ENCODE measurements at places on chromosomes 1 and 21.

GRCh38 chr1:222547260-222547614 lies 667 bp downstream of the HHIPL2 start:
- H3K27me3 ChIP-seq, result peaks cover 9% of the 10 kb centered on the region
- H3K4me3 ChIP-seq, result no peak overlapping the region
- no peaks in the 10 kb centered on the region for H3K36me3 ChIP-seq
- no peak overlapping the region for H3K27ac ChIP-seq
- no peaks in the 10 kb centered on the region for H3K4me1 ChIP-seq

GRCh38 chr1:16073490-16074119 lies at the start of gene FAM131C:
TSS of gene FAM131C (minus strand) at chr1:16073651. CDS start at chr1:16073442, 209 bp downstream.
- H3K27ac ChIP-seq, result no peak within 1 kb of the TSS
- DNase-seq, result peak; percentile 69
- H3K4me3 ChIP-seq, result peak within 1 kb of the TSS; percentile 38
- H3K27me3 ChIP-seq, result no peaks in the 10 kb centered on the region

- H3K27me3 ChIP-seq, result peaks cover 13% of the 10 kb centered on the region
- no peak for DNase-seq
- H3K4me3 ChIP-seq, result no peak overlapping the region
- no peak overlapping the region for H3K27ac ChIP-seq
- H3K36me3 ChIP-seq, result no peaks in the 10 kb centered on the region
- H3K4me1 ChIP-seq, result no peaks in the 10 kb centered on the region
Observed at GRCh38 chr1:119883826-119884225, 12.5 kb downstream of the ADAM30 start.

- H3K4me1 ChIP-seq, result peaks cover 18% of the 10 kb centered on the region
- no peak for DNase-seq
- H3K27ac ChIP-seq, result peak overlapping the region; percentile 73
Observed at GRCh38 chr1:23867542-23867894, 572 bp downstream of the FUCA1 start.

GRCh38 chr1:38898653-38899230 lies 17.4 kb upstream of the GJA9 start:
- H3K27me3 ChIP-seq, result no peaks in the 10 kb centered on the region
- no peaks in the 10 kb centered on the region for H3K36me3 ChIP-seq
- no peak overlapping the region for H3K4me3 ChIP-seq
- H3K27ac ChIP-seq, result no peak overlapping the region
- H3K4me1 ChIP-seq, result no peaks in the 10 kb centered on the region

GRCh38 chr1:101407505-101408211 lies 170.8 kb downstream of the S1PR1 start:
- peak; percentile 75 for DNase-seq
- H3K27me3 ChIP-seq, result no peaks in the 10 kb centered on the region
- peak overlapping the region; percentile 70 for H3K27ac ChIP-seq

GRCh38 chr1:222618001-222618879 lies at the start of gene MIA3:
TSS of gene MIA3 (plus strand) at chr1:222618097. CDS start at chr1:222618111, 14 bp downstream.
- H3K27ac ChIP-seq, result peak within 1 kb of the TSS; percentile 71
- H3K4me3 ChIP-seq, result peak within 1 kb of the TSS; percentile 61
- DNase-seq, result peak; percentile 52
- peaks cover 15% of the 10 kb centered on the region for H3K27me3 ChIP-seq
- peaks cover 17% of the 10 kb centered on the region for H3K4me1 ChIP-seq

GRCh38 chr21:31064803-31065202 lies 26.5 kb upstream of the KRTAP19-8 start:
- no peaks in the 10 kb centered on the region for H3K27me3 ChIP-seq
- no peak overlapping the region for H3K4me3 ChIP-seq
- no peak overlapping the region for H3K27ac ChIP-seq
- H3K4me1 ChIP-seq, result no peaks in the 10 kb centered on the region
- no peak for DNase-seq
- no peaks in the 10 kb centered on the region for H3K36me3 ChIP-seq

- no peak overlapping the region for H3K27ac ChIP-seq
- no peak overlapping the region for H3K4me3 ChIP-seq
- H3K36me3 ChIP-seq, result no peaks in the 10 kb centered on the region
- H3K27me3 ChIP-seq, result no peaks in the 10 kb centered on the region
- peaks cover 22% of the 10 kb centered on the region for H3K4me1 ChIP-seq
- DNase-seq, result no peak
Observed at GRCh38 chr1:109556563-109556962, 8.1 kb downstream of the GNAI3 start.

DNA sequence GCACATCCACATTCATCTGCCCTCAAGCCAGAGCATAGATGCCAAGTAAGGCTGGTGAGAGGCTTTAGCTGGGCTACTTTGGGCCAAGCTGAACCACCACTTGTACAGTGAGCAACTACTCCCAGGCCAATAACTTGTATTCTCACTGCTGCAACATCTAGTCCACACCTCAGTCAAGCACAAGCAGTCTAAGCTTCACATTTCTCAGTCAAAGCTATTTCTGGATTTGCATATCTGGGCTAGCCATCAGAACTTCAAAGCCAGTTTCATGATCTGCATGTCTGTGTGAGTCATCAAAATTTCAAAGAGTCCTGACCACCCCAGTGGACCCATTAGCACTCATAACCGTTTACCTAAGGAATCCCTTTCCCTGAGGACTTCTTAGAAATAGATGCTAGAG lies 77.7 kb upstream of the DIRAS3 start:
- H3K27ac ChIP-seq, result no peak overlapping the region
- DNase-seq, result no peak
- H3K27me3 ChIP-seq, result no peaks in the 10 kb centered on the region
- H3K4me1 ChIP-seq, result no peaks in the 10 kb centered on the region
- H3K36me3 ChIP-seq, result no peaks in the 10 kb centered on the region
- no peak overlapping the region for H3K4me3 ChIP-seq

GRCh38 chr1:161119092-161119903 lies 1.4 kb downstream of the NIT1 start:
- H3K27ac ChIP-seq, result peak overlapping the region; percentile 86
- H3K4me3 ChIP-seq, result no peak overlapping the region
- no peaks in the 10 kb centered on the region for H3K27me3 ChIP-seq
- peaks cover 54% of the 10 kb centered on the region for H3K4me1 ChIP-seq

- DNase-seq, result no peak
- H3K4me3 ChIP-seq, result no peak overlapping the region
- H3K36me3 ChIP-seq, result no peaks in the 10 kb centered on the region
- no peak overlapping the region for H3K27ac ChIP-seq
- H3K27me3 ChIP-seq, result no peaks in the 10 kb centered on the region
- H3K4me1 ChIP-seq, result no peaks in the 10 kb centered on the region
Observed at GRCh38 chr1:209249785-209250440, 333.6 kb upstream of the CAMK1G start.

DNA sequence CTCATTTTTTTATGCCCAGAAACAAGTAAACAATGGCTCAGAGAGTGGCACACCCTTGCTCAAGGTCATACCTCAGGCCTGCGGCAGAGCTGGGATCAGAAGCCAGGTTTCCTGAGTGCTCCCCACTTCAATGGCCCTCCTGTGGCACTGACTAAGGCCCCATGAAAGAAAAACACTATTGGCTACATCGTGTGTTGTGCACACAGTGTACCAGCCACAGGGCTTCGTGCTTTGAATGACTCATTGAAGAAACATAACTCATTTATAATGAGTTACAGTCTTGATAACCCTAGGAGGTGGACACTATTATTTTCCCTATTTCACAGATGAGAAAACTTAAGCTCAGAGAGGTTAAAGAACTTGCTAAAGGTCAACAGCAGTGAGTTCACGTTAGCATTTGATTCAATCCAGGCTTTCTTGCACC lies 91.2 kb downstream of the TRABD2B start:
- DNase-seq, result no peak
- H3K27me3 ChIP-seq, result peaks cover 4% of the 10 kb centered on the region
- no peak overlapping the region for H3K27ac ChIP-seq
- H3K4me1 ChIP-seq, result no peaks in the 10 kb centered on the region

- no peaks in the 10 kb centered on the region for H3K4me1 ChIP-seq
- no peak overlapping the region for H3K27ac ChIP-seq
- no peak overlapping the region for H3K4me3 ChIP-seq
- DNase-seq, result no peak
- H3K27me3 ChIP-seq, result no peaks in the 10 kb centered on the region
- no peaks in the 10 kb centered on the region for H3K36me3 ChIP-seq
Observed at GRCh38 chr21:28344985-28345384, 647.7 kb downstream of the LTN1 start.

Data from B cell (primary cell).